ENCODE measurements at places on chromosomes 16 and 17.
A peak's percentile ranks its signal among the peaks of the same experiment; 100 is the strongest.

DNA sequence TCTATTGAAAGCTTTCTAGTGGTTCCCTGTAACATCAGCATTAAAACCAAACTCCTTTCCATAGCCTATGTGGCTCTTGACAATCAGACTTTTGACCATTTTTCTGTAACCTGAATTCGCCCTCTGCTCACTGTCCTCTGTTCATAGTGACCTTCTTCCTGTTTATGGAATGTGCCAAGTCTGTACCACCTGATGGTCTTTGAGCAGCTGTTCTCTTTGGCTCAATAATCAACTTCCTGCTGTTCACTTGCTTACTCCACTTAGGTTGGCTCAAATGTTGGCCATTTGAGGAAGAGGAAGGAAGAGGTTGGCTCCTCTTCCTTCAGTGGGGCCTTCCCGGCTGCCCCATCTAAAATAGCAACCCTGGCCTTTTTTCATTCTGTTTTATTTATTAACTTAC lies 251.5 kb downstream of the CA10 start:
- no peak for DNase-seq

DNA sequence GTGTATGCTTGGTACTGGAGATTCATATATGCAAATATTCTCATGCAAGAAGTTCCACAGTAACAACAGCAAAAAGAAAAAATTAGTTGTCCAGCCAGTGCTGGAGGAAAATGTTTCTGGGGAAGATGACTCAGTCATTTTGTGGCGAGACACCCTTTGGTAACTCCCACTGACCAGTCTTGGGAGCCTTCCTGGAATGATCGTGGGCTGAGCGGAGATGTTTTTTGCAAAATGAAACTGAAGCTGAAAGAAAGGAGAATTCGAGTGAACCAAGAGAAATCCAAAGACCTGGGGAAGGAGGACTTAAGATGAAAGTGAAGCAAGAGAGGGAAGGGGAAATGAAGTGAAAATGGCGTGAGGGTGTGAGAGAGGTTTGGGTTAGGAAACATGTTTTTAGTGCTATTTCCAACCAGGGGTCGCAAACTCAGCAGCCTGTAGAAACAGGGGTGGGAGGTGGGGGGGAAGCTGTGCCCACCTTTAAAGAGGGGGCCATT lies 5.2 kb downstream of the ITPRIPL2 start:
- peak; percentile 97 for DNase-seq

DNA sequence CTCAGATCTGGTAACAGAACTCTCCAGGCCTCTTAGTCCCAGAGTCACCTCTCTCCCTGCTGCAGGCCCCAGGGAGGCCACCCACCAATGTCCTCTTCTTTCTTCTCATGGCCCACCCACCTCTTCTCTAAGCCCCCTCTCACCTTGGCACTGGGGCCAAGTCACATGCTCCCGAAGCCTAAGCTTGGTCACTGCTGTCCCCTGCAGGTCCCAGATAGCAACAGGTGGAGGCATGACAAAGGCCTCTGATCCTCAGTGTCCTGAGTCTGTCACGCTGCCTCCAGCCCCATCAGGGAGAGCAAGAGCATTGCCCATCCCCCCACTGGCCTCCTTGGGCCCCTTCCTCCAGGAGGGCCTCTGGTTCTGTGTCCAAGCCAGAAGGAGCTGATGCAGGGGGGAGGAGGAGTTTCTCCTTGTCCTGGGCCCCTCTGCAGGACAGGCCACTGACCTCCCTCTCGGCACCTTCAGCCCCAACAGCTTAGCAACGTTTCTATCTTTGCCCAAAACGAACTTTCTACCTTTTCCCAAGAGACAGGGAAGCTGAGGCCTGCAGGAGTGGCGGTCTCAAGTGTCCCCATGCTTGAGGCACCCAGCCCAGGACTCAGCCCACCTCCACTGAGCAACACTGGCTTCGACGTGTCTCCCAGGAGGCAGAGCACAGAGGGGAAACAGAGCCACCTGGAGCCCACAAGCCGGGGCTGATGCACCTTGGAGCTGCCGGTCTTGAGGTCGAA lies 8.6 kb downstream of the P2RX1 start:
- no peak for DNase-seq

DNA sequence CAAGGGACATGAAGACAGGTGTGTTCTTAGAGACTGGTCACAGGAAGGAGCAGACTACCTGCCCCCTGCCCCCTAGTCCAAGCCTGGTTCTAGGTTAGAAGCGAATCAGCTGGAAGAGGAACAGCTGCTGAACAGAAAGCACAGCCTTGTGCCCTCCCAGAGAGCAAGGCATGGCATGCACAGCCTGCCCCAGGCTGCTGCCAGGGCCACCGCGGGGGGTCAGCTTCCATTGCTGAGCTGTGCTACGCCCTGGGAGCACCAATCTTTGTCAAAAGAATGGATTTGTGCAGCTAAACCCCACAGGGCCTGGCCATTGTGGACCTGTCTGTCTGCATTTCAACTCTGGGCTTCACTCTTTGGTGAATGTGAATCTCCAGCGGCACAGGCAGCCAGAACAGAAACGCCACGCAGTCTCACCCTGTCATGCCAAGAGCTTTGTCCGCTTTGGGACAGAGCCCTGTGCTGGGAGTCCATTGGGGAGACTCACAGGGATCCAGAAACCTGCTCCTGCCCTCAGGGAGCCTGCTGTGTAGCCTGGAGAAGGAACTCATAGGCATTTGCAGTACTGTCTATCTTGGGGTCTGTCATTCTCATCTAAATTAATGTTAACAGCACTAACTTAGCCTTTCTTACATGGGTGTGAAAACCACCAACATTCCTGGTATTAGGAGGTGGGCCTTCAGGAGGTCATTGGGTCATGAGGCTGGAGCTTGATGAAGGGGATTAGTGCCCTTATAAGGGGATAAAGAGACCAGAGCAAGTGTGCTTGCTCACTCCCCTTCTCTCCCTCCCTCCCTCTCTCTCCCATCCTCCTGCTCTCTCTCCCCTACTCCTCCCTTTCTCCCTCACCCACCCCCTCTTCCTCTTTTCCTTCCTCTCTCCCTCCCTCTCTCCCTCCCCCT lies 25.6 kb upstream of the CDRT4 start:
- DNase-seq, result no peak

- no peak for DNase-seq
Observed at GRCh38 chr16:87585442-87586200, 16.7 kb upstream of the JPH3 start.

GRCh38 chr17:54974759-54975158 lies 6.2 kb downstream of the STXBP4 start:
- DNase-seq, result no peak

DNA sequence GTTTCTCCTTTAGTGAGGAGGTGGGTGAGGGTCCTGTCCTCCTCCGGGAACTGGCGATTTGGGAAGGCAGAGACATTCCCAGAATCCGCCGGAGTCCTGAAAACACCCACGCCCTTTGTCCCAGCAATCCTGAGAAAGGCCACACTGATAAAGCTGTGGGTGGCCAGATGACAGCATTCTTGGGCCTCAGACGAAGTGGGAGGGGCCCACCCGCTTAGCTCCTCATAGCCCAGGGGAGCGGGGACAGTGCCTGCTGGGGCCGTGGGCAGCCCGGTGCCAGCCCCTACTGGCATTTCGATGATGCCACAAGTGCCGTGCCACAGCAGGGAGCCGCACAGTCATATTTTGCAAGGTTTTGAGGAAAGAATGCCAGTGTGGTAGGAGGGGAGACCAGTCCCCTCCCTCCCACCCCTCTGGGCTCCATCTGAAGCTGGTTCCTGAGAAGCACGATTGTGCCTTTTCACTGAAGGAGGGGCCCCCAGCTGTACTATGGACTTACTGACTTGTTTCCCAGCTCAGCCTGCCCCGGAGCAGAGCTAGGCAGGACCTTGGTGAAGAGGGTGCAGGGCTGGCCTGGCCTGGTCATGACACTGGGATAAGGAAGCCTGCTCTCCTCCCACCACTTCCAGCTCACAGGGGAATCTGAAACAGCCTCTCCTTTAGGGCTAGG lies 20.9 kb upstream of the MPRIP start:
- no peak for DNase-seq

DNA sequence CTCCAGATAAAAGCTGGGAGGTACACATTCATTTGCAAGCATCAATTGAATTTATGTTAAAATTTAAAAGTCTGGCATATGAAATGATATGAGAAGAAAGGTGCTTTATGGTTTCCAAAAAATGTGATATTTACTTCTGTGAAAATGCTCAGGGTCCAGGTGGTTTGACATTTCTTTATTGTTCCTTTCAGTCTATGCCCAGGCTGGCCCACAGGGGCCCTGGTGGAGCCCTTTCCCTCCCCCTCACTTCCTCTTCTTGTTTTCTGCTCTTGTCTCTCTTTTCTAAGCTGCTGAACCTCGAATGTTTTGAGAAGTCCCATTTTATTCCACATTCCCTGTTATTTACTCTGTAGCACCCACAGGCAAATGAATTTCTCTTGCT lies 127.8 kb downstream of the HS3ST3B1 start:
- no peak for DNase-seq

DNA sequence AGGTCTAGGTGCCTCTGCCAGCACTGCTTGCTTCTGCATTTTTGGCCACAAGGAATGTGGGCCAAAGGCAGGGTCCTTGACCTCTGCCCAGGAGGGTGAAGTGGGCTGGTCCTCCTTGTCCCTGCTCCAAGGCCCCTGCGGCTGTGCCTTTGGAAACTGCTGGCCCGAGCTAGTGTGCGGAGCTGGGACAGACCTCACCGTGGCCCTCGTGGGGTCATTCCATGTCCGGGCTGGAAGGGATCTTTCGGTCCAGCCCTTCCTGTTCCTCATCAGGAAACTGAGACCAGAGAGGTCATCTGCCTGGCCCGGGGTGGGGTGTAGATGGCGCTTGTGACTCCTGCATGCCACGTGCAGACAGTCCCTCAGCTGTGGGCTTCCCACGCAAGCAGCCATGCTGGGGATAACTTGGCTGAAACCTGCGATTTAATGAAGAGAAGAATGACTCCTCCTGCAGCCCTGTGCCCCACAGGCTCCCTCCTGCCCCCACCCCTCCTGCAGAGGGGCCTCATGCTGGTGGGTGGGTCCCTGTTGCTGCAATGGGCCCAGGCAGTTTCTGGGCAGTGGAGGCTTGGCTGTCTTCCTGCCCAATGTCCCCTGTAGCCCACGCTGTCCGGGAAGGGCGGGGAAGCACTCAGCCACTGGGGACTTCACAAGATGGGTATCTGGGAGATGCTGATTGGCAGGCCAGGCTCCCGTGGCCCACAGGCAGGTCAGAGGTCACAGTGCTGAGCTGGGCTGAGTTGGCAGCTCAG lies 245.2 kb downstream of the SEC14L1 start:
- peak; percentile 44 for DNase-seq

GRCh38 chr17:56752263-56752836 lies 81.4 kb downstream of the C17orf67 start:
- DNase-seq, result no peak

DNA sequence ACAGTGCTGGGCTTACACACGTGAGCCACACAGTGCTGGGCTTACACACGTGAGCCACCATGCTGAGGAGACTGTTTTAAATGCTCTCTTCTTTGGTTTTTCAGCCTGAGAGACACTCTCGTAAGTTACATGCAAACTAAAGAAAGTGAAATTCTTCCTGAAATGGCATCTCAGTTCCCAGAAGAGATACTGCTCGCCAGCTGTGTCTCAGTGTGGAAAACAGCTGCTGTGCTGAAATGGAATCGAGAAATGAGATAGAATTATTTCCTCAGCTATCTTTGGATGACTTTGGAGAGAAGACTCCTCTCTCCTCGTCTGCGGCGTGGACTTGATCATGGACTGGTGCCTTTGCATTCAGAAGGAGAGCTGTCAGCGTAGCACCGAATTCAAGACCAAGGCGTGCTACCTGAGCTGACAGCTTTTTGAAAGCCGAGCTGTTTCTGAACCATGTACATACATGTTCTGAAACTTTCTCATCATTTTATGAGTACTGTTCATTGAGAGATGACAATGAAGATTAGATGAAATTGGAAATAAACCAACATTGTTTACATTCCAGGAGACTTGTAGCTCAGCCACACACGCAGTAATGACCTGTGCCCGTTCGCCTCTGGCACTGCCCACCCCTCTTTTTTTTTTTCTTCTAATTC lies 21.6 kb upstream of the ENDOV start:
- DNase-seq, result no peak

DNA sequence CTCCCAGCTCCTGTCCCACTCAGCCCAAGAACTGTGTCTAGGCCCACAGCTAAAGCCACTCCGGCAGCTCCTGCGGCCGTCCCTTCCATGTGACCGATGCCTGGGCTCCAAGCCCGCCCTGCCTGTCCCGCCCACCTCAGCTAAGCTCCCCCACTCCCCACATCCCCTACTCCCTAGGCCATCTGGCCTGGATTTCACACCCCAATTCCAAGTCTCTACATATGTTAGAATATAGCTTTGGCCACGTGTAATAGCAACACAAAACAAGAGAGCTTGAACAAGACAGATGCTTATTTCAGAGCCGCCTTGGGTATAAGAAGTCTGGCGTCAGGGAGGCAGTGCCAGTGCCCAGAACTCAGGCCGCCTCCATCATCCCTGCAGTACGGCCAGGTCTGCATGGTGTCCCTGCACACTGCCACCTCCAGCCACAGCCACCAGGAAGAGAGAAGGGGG lies 30.0 kb upstream of the USP22 start:
- no peak for DNase-seq

- DNase-seq, result no peak
Observed at GRCh38 chr17:77831474-77832179, 126.9 kb upstream of the TNRC6C start.

DNA sequence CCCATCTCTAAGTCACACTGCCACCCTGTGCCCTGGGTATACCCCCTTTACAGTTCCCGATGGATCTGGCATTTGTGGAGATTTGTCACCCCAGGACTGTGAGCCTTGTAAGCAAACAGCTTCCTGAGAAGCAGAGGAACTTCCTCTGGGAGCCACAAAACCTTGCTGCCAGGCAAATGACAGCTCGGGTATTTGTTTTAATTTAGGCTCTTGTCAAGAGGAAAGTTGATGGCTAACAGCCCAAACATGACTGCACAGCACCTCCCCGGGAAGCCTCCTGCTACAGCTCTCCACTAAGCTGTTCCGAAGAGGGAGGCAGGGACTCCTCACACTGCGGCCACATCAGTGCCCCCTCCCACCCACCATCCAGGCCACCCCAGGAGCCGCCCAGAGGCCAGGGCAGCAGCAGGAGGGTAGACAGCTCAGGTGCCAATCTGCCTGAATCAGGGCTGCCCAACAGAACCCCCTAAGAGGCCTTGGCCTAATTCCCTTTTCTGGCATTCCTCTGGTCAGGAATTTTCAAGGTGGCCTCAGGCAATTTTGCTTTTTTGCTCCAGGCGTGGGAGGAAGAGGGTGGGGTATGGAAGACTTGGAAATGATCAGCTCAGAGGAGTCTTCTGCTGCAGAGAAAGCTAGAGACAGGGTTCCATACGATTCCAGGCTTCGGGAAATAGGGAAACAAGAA lies 2.6 kb downstream of the ABR start:
- no peak for DNase-seq

GRCh38 chr17:27651411-27652345 lies 20.7 kb downstream of the LGALS9 start:
- peak; percentile 29 for DNase-seq

DNA sequence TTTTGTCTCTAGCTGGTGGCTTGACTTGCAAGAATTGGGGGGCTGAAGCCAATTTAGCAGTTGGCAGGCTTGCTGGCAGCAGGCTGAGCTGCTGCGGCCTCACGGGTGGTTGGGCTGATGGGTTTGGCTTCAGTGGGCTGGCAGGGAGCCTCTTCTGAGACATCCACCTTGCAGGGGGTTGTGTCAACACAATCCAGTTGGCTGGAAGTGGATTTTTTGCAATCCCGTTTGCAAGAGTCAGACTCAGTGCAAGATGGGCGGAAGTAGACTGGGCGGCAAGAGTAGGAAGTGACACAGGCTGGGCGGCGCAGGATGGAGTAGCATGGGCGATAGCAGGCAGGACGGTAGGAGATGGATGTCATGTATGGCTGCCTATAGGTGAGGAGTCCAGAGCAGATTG lies 1.5 kb downstream of the KRTAP16-1 start:
- DNase-seq, result no peak
